ENCODE measurements at places on chromosomes 3 and 15.
A peak's percentile ranks its signal among the peaks of the same experiment; 100 is the strongest.

- DNase-seq, result no peak
Measured at GRCh38 chr3:53511246-53511645, 16.8 kb downstream of the CACNA1D start.

DNA sequence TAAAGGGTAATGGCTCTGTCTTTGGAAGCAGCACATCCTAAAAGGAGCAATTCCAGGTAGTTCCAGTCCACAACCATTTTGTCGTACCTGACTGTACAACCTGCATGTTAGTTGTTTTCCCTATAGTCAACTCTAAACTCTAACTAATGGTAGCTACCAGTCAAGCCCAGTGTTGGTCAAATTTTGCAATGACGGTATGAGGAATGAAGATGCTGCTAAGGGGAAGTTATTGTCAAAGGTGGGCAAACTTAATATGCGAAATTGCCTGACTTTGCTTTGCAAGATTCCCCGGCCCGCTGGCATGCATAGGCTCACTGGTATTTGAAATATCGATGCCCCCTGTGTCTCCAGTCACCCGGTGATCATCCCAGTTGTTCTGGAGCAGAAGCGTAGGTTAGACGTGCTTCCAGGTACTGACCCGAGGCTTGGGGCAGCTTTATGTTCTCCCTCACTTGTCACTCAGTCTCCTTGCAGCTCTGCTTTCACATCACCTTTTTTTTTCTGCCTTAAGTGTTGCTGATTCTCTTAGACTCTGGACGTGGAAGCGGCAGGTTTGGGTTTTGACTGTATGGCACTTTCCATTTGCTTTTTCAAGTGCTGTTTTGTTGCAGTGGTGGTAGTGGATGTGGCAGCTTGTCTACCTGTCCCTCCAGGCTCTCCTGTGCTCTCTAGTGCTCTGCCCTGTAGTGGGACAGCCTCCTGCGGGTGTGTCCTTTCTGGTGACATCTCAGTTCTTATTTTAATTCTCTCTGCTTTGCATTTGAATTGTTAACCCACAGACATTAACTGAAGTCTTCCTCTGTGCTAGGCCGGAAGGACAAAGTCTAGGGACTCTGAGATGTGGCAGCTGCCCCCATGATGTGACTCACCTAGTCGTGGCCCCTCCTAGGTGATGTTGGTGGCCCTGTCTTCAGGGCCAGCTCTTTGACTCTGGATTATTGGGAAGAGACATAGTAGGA lies 95.8 kb upstream of the UMPS start:
- DNase-seq, result no peak

DNA sequence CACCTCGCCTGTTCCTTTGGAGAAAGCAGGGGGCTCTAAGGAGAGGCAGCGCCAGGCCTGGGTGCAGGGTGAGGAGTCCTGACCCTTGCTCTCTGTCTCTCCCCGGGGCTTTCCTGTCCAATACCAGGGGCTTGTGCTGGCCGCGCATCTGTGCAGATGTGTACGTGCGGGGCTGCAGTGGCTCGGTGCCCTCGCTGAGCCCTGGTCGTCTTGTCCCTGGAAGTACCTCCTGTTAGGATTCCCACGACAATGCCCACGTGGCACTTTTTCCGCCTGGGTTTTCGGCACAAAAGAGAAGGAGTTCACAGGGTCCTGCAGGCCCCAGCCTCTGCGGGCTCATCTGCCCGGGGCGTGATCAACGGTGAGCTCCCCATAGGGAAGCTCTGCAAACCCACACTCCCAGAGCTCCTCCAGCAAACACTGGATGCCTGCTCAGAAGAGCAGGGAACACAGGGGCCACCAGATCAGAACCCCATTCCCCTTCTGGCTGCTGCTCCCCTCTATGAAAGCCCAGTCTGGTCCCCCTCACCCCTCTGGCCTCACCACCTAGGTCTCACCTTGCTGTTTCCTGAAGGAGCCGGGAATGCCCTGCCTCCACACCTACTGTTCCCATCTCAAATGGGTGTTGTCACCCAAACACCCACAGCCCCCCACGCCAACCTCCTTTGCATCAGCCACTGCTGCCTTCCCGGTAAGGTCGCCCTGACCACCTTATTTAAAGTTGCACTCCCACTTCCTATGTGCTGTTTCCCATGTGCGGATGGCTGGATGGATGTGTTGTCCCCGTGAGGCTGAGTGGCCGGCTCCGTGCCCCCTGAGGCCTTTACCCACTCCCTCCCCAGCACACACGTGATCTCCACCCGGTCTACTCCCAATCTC lies 62.6 kb upstream of the PRR20G start:
- DNase-seq, result no peak

DNA sequence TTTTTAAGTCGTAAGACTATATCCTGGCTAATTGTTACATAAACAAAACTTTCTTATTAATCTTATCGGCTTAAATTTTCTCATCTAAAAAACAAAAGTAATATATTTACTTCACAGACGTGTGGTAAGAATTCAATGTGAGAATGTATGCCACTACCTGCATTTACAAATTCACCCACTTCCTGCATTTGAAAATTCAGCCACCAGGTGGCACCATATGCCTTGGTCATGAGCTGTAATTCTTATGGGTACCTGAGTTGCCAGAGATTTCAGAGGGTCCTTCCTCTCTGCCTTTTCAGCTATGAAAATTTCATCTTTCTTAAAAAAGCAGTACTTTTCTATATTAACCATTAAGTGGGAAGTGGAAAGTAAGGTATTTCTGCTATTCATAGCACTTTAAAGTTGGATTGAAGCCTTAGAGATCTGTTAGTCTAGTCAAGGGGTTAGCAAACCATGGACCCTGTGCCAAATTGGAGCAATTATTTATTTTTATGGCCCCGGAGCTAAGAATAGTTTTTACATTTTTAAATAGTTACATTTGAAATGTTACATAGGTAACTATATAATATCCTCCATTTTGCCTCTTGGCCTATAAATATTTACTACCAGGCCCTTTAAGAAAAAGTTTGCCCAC lies 127.8 kb downstream of the HCN4 start:
- DNase-seq, result peak; percentile 42

GRCh38 chr3:162865466-162865865 lies 1368.9 kb downstream of the OTOL1 start:
- DNase-seq, result no peak

DNA sequence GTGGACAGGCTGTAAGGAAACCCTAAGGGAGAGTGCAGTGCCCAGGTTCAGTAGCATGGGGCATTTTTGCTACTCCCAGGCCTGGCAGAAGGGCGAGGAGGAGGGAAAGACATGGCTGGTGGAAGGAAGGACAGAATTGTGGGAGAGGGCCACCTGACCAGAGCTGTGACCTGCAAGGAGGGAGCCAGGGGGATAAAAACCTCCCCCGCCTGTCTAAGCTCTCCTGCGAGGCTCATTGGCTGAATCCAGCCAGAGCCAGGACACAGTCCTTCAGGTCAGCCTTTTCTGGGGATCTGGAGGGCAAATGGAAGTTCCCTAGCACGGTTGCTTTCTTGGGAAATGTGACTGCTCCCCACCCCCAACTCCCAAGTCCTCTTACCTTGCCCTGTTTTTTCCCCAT lies 13.3 kb upstream of the ANKDD1A start:
- DNase-seq, result no peak

DNA sequence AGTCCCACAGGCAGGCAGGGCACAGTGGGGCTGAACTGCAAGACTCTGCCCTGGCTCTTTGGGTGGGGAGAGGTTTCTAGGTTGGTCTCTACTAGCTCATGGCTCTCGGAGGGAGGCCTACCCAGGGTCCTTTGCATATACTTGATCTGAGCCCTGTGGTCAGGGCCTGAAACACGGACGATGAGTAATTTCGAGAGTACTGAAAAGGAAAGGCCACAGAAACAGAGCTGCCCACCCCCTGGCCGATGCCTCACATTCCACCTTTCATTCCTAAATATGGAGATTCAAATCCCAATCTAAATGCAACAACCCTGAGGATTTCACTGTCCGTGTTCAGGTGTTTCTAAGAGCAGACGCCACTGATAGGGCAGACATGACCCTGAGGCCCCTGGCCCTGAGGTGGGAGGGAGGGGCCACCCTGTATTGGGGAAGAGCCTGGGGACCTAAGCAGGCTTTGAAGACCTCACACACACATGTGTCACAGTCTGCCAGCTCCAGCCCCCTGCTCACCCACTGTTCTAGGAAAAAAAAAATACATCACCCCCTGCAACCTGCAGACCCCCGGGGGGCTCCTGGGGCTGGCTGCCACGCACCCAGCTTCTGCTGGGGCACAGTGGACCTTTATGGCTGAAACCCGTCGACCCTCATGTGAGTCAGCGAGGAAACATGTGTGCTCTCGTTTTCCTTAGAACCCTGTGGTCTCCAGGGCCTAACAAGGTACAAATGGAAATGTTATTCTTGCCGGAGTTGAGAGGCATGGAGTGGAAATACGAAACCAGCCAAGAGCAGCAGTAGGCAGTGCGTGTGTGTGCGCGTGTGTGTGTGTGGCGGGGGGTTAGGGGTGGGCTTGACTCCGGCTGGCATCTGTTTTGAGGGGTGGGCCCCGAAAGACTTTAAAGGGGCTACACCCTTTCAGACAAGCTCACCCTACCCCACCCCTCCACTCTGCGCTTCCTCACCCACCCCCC lies 112.7 kb downstream of the CHSY1 start:
- no peak for DNase-seq

DNA sequence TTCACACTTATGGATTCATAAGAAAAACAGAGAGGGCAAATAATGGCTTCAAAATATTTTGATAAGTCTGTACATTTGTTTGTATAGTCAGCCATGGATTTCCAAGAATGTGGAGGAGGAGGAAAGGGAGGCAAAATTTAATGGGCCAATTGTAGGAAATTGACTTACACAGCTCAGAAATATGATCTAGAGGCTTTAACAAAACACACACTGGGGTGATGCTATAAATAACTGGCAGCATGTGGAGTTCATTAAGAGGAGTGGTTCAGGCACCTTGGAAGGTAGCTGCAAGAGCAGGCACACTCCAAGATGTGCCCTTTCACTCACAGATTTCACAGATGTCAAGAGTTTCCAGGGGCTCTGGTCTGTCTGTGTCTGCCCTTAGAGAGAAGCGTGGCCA lies 193.4 kb upstream of the RASGRP1 start:
- no peak for DNase-seq

GRCh38 chr3:105610473-105610872 lies 243.8 kb downstream of the ALCAM start:
- no peak for DNase-seq

DNA sequence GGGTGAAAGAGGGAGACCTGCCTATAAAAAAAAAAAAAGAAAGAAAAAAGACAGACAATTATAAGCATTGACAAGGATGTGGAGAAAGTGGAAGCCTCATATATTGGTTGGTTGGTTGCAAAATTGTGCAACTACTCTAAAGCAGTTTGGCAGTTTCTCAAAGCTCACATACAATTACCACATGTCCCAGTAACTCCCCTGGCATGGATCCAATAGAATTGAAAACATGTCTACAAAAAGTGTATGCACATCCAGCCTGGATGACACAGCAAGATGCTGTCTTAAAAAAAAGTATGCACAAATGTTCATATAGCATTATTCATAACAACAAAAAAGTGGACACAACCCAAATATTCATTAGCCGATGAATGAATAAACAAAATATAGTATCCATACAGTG lies 19.5 kb downstream of the SETMAR start:
- DNase-seq, result no peak

- no peak for DNase-seq
Measured at GRCh38 chr3:171825222-171825828, 15.0 kb upstream of the PLD1 start.

DNA sequence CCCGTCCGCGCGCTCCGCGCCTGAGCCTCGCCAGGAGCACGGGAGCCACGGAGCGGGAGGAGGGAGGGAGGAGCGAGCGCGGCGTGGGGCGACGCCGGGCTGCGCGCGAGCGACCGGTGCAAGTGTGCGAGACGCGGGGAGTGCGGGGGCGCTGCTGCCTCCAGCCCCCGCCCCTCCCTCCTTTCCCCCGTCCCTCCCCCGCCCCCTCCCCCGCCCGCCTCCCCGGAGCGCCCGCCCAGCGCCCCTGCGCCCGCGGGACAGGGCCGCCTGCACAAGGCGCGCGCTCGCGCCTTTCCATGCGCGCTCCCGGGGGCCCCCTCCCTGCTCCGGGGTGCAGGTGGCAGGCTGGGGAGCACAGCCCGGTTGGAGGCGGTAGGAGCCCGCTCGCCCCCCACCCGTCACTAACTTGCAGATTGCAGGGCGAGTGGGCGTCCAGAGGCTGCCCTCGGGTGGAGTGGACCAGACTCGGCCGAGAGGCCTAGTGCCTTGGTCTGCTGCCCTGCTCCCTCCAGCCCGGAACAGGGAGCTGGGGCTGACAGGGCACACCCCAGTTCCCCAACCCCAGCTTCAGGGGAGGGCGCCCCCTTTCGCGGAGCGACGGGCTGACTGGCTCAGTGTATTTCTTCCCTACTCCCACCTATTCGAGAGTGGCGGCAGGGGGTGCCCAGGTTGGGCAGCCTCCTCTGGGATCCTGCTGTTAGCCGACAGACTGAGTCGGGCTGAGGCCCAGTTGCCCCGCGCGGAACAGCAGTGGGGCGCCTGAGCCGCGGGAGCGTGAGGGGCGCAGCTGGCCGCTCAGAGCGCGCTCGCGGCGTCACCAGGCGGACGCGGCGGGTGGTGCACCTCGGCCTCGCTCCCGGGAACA lies at the start of gene WNT7A:
TSS of gene WNT7A (minus strand) at position 126 of the 865 bp plus-strand sequence. CDS start 255 bp downstream, outside the sequence.
- DNase-seq, result peak; percentile 50

DNA sequence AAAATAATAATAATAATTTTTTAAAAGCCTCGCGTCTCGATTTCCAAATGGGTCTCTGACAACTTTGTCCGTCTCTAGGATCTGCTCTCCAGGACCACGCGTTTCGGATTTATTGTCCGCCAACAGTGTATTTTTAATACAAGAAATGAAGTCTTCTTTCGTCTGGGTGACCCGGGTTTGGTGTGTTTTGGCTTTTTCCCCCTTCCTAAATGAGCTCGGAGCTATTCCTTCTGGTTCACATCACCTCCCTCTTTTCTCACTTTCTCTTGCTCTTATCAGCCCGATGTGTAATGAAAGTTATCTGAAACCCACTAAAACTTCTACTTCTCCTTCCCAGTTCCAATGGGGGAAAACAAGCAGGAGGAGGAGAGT lies 516.7 kb downstream of the MECOM start:
- no peak for DNase-seq

Data from stimulated activated CD4-positive, alpha-beta T cell treated with anti-CD3 and anti-CD28 coated beads, Interleukin-12 subunit alpha, Interleukin-12 subunit beta, amount 100 ng/mL, for 24 hours (primary cell).